ENCODE measurements at places on chromosomes 7 and 10.

GRCh38 chr10:92789786-92790185 lies 58.5 kb upstream of the EXOC6 start:
- no peak for DNase-seq

- DNase-seq = no peak
These were observed 52.4 kb downstream of the BZW2 start for GRCh38 chr7:16698200-16698905.

GRCh38 chr10:62614389-62615157 lies 189.9 kb upstream of the ADO start:
- peak; percentile 67 for DNase-seq

DNA sequence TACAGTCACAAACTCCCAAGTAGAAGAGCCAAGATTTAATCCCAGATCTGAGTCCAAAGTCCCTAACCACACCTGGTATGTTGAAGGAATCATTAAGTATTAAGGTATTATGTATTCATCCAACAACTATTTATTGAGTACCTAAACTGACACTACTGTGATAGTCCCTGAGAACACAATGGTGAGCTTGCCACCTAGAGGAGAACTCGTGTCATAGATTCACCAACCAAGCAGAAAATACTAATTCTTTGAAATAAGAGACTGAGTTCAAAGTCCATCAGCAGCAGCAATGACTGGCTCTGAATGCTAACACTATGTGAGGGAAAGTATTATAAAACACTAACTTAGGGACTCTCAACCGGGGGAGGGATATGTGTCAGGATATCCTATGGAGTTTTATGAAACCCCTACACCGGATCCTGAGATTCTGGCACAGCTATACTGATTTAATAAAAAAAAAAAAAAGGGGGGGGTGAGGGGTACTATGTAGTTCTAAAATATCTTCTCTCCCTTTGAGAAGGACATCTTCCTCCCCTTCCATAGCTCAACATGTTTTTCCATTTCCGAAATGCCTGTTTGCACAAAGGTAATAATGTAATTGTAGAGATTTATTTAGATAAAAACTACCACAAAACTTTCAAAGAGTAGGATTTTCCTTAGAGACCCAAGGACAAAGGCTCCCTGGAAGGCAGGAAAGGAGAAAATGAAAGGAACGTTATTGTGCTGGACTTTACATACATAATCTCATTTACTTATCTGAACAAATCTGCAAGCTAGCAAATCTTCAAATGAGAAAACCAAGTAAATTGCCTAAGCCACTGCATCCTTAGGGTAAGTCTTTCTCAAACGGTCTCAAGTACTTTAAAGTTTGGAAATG lies 1.6 kb downstream of the NCOA4 start:
- DNase-seq = peak; percentile 80

GRCh38 chr10:32104181-32104580 lies 48.0 kb upstream of the KIF5B start:
- no peak for DNase-seq

GRCh38 chr10:119478811-119479341 lies 63.6 kb downstream of the RGS10 start:
- no peak for DNase-seq

- no peak for DNase-seq
These were observed 24.0 kb upstream of the BMPER start for GRCh38 chr7:33881316-33881715.

- no peak for DNase-seq
These were observed 9.9 kb downstream of the ARHGAP22 start for GRCh38 chr10:48594803-48595538.

- DNase-seq = peak; percentile 88
These were observed 70.4 kb downstream of the COA1 start for GRCh38 chr7:43658718-43659548.

DNA sequence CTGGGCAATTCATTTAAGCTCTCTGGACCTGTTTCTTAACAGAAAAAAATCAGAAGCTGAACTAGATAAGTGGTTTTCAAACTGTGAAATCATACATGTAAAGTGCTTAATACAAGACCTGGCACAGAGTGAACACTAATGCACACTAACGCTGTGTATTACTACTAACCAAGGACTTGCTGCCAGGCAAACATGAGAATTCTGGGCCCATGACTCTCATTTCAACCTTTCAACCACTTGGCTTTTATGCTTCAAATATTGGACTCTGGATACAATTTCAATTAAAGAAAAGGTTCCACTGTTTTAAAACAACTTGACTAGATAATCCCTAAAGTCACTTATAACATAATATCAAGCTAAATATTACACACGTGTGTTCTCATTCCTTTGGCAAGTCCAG lies 73.4 kb downstream of the SRPK2 start:
- DNase-seq = peak; percentile 35

DNA sequence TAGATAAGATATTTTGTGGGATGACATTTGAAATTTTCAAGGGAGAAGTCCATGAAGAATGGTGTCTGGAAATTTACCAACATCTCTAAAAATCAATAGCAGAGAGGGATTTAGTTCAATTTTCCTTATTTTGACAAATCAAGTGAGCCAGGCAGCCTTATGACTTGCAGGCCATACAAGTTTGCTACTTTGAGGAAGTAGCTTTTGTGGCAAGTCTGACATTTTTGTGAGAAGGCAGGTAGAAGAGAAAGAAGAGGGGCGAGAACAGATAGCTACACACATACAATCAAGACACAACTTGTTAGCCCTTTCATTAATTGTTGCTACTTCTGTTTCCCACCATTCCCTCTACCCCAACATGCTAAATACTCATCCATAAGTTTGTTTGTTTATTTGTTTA lies 74.5 kb upstream of the OIT3 start:
- DNase-seq = no peak

DNA sequence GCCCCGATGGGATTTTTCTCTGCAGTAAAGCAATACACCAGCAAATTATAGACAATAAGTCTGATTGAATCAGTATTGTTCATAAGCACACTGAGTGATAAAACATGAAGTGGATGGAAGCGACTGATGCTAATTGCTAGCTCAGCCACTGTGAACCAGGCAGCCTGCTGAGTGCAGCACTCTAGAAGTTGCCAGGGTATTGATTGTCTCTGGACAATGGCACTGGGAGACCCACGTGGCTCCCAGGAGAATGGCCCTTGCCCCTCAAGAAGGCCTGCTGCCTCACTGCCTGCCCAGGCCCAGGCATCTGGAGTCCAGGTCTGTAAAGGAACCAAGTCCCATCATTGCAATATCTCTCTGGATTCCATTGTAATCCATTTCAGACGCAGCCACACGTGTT lies 80.4 kb upstream of the TCERG1L start:
- no peak for DNase-seq

- no peak for DNase-seq
These were observed 48.2 kb upstream of the FXYD4 start for GRCh38 chr10:43323245-43323644.

GRCh38 chr10:8245814-8246142 lies 191.3 kb downstream of the GATA3 start:
- DNase-seq = no peak

DNA sequence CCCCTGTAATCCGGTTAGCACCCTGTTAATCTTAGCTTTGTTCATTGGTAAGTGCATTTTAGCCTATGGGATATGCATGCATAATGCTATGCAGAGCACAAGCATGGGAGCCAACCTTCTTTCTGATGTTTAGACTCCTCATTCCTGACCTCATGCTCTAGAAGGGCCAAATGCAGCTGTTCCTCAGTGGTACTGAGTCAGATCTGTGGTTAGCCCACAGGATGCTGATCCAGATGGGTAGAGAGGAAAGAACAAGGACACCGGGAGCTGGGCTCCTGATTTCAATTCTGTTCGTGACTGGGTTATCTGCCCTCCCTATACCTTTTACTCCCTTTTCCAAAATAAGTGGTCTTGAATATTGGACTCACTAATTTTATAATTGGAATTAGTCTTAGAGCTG lies 31.7 kb upstream of the C10orf90 start:
- DNase-seq = peak; percentile 88

DNA sequence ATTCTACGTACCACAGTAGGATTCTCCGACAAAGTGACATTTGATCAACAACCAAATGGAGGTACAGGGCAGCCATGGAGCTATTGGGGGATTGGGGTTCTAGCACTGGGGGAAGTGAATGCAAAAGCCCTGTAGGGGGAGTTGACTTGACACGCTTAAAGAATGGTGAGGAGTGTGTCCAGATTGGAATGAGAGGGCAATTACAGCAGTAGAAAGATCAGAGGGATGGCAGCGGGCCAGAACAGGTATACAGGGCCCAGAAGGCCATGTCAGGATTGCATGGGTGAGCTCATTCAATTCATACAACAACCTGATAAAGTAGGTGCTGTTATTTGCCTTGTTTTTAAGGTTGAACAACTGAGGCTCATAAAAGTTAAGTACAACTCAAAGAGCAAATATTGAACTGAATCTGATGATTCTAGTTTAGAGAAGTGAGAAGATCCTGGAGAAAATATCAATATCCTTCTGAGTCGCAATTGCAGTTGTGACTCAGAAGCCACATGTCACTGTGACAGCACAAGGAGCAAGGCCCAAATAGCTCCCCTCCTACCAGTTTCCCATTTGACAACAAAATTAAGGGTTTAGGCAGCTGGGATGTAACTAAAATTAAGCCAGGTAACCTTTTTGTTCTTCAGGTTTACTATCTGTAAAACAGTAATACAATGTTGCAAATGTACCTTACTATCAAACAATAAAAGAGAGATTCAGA lies 28.0 kb upstream of the CTTNBP2 start:
- no peak for DNase-seq

DNA sequence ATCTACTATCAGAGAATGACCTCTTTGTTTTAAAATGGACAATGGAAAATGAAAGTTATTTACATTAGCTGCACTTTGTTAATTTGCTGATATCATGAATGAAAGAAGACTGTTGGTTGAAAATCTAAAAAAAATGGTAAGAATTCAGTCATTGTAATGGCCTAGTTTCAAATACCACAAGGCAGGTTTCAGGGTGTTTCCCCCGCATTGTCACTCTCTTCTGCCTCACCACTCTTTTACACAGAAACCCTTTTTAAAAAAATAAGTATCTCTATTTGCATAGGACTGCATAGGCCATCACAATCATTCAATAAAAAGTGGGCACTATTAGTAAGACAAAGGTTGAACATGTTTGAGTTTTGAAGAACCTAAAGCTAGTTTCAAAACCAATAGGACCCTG lies 737.1 kb downstream of the INHBA start:
- no peak for DNase-seq

DNA sequence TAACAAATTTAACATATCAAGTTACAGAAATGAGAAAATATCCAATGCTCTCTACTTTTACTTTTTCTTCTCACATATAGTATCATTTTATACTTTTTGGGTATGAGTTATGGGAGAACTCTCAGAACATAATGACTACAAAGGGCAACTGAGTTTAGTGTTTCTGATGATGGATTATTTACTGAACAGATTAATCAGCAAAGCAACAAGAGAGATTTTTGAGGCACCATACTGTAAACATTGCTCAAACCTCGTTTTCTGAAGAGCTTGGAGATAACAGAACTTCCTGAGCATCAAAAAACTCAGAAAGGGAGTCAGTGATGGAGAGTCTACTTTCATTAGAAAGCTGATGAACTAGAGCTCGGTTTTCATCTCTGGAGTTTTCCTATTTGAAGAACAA lies 84.8 kb upstream of the GSDME start:
- no peak for DNase-seq

GRCh38 chr10:51430506-51430905 lies 268.9 kb downstream of the CSTF2T start:
- no peak for DNase-seq

- peak; percentile 68 for DNase-seq
These were observed 74.7 kb upstream of the PRR15 start for GRCh38 chr7:29488977-29489376.

- DNase-seq = peak; percentile 48
These were observed 44.0 kb upstream of the COL13A1 start for GRCh38 chr10:69757553-69758309.

DNA sequence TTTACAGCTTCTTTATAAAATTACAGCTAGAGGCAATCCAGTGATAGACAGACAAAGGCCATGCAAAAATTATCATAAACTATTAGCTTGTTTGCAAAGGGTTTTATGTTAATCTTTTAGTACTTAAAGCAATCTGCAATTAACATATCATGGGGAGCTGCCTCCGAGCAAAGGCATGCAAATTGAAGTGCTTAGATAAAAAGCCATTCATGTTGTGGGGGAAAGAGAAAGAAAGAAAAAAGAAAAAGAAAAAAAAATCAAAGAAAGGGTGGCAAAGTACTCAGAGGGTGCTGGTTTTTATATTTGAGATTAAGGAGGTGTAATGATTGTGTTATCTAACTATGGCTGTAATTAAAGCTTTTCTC lies 799.5 kb downstream of the LRMDA start:
- DNase-seq = no peak

GRCh38 chr7:69630292-69630691 lies 32.0 kb downstream of the AUTS2 start:
- peak; percentile 92 for DNase-seq

GRCh38 chr7:45662018-45662417 lies 87.8 kb downstream of the ADCY1 start:
- DNase-seq = no peak

GRCh38 chr7:125830743-125831142 lies 901.1 kb upstream of the POT1 start:
- DNase-seq = no peak

GRCh38 chr10:123559066-123559822 lies 106.9 kb upstream of the GPR26 start:
- peak; percentile 55 for DNase-seq

DNA sequence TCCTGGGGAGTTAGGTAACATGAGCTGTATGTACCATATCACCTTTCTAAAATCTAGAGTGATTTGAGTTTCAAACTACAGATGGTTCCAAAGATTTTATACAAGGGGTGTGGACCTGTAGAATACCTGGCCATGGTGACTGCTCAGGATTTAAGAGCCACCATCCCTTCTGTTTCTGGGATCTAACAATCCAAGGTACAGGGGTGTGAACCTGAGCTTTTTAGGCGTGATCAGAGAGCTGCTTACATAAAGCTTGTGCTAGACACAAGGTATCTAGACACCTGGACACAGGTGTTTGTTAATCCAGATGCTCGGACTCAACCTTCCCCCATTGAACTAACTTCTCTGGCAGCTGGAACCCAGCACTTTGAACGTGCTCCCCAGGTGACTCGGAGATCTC lies 516.4 kb downstream of the RPS24 start:
- no peak for DNase-seq

- no peak for DNase-seq
These were observed 48.4 kb downstream of the C10orf71 start for GRCh38 chr10:49347342-49347741.

DNA sequence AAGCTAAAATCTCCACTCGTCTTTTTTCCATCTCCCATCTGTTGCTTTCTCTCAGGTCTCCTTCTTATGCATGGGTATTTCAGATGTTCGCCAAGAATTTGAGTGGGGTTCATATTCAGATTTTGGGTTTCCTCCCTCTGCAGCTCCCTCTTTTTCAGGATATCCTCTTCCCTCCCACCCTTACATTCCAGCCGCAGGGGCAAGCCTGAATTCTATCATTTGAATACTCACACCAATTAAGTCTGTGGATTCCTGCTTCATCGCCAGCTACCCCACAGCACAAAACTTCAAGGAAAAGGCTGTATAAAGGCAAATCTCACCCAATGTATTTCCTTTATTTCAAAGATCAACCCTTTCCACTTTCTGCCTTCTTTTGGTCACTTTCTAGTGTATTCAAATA lies 41.6 kb upstream of the FOXI2 start:
- no peak for DNase-seq
